ENCODE measurements at places on chromosomes 4 and X.

DNA sequence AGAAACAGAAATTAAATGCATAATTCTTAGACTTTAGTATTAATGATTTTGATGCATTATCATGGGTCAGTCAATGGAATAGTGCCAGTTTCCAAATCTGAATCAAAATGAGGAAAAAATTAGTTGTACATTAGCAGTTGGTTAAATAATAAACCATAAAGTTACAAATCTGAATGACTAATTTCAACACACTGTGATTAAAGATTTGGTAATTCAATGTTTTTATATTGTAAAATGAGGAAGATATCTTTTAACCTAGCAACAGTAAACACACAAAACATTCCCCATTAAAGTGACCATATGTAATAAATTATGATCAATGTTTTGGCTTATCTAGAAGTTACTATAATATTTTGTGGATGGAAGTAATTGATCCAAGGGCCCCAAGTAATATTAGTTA lies 1.6 kb downstream of the FBXO8 start:
- DNase-seq, result no peak

DNA sequence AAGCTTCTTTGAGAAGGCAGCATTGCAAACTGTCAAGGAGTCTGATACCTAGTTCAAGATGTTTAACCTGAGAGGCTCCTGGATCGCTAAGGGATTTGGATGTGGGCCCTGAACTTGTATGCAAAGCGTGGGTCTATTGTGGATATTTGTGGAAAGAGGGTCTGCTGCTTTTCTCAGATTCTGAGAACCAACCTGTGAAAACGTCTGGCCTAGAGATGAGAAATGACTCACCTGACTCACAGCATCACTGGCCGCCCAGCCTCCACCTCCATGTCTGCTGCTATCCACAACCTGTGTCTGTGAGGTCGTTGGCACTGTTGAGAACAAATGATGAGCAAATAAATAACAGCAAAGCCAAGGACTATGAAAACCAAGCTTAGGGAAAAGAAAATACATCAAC lies 33.3 kb upstream of the PROM1 start:
- no peak for DNase-seq

DNA sequence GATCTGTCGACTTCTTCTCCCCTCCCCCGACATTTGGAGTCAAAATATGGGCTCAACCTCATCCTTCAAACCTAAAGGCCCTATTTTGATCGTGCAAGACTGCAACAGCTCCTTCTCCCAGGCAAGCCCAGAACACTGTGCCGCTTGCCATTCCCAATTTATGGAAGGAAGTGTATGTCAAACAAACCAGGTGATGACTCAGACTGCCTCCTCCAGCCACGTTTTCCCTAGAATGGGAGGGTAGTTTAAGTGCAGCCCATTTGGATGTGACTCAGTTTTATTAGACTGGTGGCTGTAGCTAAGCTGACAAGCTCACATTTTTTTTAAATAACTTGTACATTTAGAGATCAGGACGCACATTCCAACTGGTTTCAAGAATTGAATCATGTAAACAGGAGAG lies 570.4 kb upstream of the DIPK2B start:
- no peak for DNase-seq

DNA sequence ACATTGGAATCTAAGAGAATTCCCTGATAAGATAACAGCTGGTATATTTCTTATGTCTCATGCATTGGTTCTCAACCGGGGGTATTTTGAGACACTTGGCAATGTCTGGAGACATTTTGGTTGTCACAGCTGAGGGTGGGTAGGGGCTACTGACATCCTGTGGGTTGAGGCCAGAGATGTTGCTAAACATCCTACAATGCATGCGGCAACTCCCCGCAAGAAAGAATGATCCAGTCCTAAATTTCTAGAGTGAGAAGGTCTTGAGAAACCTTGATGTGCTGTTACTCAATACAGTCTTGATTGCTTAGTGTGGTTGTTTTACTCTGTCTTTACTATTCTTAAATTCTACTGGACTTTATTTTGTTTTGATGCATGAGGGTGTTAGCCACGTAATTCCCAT lies 287.2 kb downstream of the FRMPD4 start:
- DNase-seq, result no peak

- peak; percentile 35 for DNase-seq
Observed at GRCh38 chrX:131816551-131817136, 206.5 kb upstream of the STK26 start.

DNA sequence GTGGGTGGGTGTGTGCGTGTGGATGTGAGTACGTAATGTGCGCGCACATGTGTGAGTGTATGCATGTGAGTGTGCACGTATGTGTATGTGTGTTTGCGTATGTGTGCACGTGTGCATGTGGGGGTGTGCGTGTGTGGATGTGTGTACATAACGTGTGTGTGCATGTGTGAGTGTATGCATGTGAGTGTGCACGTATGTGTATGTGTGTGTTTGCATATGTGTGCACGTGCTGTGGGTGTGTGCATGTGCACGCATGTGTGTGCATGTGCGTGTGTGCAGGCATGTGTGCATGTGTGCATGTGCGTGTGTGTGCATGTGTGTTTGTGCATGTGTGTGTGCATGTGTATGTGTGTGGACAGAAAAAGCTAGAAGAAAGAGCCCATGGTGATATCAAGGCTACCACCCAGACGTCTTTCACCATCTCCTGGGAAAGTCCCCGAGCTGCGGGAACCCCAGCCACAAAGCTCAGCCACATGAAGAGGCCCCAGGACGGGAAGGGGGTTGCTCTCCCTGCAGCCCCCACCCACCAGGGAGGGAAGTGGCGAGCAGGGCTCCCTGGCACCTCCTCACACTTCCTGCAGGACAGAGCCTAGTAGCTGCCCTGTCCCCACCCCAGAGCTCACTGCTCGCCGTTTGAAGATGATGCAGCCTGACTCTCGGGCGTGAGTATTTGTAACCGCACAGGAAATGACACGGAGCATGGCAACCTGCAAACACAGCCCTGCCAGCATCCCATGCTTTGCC lies 108.3 kb downstream of the DCTD start:
- peak; percentile 76 for DNase-seq

GRCh38 chr4:105280338-105281123 lies 133.9 kb downstream of the TET2 start:
- DNase-seq, result no peak

DNA sequence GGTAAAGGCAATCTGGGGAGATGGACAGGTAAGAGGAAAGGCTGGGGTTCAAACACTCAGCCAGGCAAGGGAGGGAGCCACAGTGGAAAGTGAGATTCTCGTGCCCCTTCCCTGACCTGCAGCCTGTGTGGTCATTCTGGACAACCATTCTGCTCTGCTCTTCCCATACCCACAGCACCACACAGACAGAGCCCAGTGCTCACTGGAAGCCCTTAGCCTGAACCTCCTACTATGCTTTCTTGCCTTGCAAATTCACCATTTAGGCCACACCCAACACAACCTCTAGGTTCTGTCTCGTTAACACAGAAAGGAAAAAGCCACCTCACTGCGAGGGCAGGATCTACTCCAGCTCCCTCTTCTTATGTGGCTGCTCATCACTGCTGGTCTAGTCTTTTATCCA lies 92.7 kb downstream of the SHISA3 start:
- DNase-seq, result peak; percentile 57

- DNase-seq, result peak; percentile 44
Observed at GRCh38 chr4:147732518-147733235, 789 bp downstream of the ARHGAP10 start.

GRCh38 chrX:64188901-64189300 lies 16.6 kb downstream of the AMER1 start:
- no peak for DNase-seq

DNA sequence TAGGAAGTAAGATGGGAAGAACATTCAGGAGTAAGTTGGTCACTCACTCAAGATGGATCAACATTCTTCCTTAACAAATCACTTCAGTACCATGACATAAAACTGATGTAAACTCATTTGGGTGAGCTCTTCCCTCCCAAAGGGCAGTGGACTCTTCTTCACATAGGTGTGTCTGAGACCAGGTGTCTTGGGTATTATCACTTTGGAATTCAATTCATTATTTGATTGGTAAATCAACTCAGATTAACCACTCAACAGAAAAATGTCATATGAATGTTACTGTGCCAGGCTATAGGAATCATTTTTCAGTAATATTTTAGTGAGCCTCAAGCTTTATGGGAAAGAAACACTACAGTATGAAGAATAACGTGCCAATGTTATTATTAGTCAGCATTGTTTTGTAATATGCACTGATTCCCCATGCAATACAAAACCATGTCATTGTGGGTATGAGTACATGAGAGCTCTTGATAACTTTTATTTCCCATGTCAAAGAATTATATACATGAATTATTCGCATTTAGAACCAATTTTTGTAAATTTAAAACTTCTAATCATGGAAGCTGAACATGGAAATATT lies 58.6 kb upstream of the ETNPPL start:
- DNase-seq, result no peak

GRCh38 chrX:87409113-87409841 lies 108.3 kb upstream of the KLHL4 start:
- no peak for DNase-seq

GRCh38 chr4:123446865-123447474 lies 50.4 kb downstream of the SPRY1 start:
- DNase-seq, result no peak

DNA sequence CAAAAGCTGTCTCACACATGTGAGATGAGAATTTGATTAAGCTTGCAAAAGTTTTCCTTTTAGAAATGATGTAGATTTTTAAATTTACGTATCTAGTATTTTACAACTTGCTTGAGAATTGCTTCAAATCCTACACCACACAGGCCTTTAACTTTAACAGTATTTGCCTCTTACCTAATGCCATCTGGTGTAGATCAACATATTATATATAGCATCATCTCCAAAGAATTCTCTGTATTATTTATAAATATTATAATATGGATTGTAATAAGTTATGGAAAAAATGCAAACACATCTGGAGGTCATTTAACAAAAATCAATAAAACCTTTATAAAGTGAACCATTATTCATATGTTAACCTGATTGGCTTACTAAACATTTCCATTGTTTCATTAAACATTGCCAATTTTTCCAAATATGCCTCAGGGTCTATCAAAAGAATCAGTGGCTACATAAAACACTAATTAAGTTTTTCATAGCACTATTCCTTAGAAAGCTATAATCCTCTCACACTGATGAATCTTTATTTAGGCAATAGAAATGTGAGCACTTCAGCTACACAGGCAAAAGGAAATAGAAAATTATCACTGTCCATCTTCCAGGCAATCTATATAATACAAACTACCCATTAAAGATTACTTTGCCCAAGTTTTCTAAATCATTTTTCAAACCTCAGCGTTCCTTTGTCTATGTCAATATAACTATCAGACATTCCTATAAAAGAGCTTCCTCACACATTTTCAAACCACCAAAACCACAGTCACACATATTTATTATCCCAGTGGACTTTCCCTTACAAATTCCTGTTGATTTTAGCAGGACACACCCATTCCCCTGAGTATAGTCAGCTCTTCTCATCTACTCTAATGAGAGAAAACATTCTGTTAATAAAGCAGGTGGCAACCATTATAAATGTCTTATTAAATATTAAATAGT lies 83.5 kb upstream of the INTU start:
- DNase-seq, result no peak

DNA sequence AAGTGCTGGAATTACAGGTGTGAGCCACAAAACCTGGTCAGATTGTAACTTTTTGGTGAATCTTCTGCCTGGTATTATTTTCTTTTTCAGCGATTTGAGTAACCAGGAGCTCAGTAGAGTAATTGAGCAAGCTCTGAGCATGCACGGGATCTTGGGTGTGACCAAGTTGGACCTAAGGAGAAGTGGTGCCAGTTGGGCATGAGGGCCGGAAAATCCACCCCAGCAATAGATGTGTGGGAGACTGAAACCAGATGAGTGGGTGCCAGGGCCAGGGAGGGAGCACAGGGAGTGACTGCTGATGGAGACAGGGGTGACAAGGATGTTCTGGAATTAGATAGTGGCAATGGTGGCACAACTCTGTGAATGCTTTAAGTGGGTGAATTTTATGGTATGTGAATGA lies 3.7 kb upstream of the CCNQ start:
- DNase-seq, result no peak

- DNase-seq, result no peak
Observed at GRCh38 chrX:2684256-2684655, 6.8 kb upstream of the CD99 start.

DNA sequence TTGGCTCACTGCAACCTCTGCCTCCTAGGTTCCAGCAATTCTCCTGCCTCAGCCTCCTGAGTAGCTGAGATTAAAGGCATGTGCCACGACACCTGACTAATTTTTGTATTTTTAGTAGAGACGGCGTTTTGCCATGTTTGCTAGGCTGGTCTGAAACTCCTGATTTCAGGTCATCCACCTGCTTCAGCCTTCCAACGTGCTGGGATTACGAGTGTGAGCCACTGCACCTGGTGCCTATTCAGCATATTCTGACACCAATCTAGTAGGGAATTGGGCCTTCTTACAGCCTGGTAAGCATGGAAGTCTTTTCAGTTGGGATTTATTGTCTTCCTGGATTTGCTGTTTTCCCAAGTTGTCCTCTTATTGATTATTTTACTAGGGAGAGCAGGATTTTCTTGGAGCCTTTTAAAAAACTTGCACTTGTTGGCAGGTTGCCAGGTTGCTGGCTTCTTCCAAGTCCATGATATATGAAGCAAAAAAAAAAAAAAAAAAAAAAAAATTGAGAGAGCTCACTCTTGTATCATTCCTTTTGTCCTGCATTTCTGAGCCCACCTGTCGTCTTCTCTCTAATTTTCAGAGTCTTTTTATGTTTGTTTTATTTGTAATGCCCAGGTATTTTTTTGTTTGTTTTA lies 43.7 kb downstream of the TMPRSS11E start:
- DNase-seq, result no peak

DNA sequence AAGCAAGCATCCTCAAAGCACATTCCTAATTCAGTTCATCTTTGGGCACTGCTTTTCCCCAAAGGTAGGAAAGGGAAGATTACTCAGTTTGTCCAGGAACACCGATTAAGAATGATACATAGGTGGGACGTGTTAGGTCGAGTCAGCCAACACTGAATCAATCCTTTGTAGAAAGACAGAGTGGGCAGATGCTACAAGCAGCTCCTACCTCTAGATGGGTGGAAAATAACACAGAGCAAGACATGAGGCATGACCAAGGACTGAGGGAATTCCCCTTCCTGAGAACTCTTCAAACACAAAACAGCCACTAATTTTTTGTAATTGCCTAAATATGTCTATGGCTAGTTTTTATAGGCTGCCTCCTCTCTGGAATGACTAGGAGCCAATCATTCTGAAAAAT lies 331.7 kb downstream of the HNRNPD start:
- no peak for DNase-seq

DNA sequence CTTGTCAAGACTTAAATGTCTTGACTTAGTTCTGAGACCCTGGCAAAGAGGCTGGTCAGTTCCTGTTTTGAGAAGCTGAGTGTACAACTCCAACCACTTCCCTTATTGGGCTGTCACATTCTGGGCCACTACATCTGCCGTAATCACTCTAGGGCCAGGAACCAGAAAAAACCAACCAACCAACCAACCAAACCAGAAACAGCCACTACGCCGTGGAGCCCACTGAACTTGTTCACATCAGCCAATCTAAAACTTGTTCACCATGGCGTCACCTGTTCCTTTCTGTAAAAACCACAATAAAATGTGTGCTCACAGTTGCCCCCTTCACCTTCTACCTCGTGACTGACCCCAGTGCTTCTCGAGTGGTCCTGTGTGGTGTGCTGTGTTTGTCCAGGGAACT lies 107.3 kb downstream of the JADE1 start:
- DNase-seq, result peak; percentile 44
